ENCODE measurements at places on chromosomes 6 and 20.

DNA sequence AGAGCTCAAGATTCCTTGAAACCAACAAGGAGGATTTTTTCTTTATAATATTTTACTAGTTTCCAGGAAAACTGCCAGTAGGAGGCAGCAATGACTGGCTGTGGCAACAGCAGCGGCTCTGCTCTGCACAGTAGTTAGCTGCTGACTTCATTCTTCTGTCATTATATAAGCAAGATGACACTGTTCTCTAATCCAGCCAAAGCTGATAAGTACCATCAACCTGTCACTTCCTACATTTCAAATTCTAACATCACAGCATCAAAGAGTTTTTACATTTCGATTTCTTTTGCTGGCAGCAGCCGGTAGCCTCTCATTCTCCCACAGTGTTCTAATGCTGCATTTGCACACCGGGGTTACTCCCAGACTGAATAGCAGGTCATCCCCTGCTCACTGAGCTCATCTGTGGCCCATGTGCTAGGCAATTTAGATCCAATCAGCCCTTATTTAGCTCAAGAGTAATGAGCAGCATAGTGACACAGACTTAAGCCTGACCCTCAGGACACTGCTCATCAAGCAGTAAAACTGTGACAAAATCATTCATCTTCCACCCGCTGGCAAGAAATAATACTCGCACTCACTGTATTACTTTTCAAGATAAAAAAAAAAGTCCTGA, 67.8 kb downstream of the MMS22L start:
- DNase-seq = no peak

- DNase-seq = no peak
Observed at GRCh38 chr6:113697632-113698410, 159.3 kb upstream of the MARCKS start.

DNA sequence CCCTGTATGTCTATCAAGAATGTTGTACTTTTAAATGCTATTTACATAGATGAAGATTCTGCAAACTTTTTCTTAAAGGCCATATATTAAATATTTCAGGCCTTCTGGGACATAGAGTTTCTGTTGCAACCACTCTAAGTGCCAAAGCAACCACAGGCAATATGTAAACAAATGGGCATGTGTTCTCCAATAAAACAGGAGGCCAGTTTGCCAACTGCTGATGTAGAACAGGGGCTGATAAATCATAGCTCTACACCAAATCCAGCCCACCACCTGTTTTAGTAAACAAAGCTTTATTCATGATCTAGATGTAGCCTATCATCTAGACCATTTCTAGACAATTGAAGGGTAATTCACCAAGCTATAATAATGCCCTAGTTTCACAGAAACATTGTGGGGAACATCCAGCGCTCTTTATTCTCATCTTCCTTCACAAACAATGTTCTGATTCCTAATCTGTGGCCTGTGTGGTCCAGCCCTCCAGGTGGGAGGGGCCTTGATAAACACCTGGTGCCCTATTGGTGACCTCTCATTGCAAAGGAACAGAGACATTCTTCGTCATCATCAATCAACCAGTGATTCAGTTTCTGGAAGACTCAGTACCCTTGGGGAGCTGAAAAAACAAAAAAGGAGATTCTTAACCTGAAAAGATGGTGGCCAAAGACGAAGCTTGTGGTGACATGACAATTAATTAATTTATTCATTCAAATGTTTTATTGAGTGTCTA, 80.2 kb downstream of the PREP start:
- no peak for DNase-seq

- no peak for DNase-seq
Observed at GRCh38 chr6:6836609-6837406, 248.3 kb downstream of the LY86 start.

- no peak for DNase-seq
Observed at GRCh38 chr20:3705970-3706739, 6.2 kb downstream of the SIGLEC1 start.

GRCh38 chr6:36967757-36968156, 13.2 kb downstream of the PI16 start:
- no peak for DNase-seq
